ENCODE measurements at places on chromosomes 16 and 17.

DNA sequence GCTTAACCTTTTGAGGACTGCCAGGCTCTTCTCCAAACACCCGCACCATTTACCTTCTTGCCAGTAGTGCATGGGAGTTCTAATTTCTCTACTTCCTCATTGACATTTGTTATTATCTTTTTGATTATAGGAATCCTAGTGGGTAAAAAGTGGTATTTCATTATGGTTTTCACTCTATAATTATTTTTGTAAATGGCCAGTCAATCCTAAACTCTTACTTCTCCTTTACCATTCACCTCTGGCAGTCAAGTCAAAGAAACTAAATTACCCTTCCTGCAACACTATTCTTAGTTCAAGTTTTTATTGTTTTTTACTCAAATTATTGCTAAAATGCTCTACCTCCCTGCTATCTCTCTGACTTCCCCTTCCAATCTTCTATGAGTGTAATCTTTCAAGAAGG, 29.8 kb upstream of the ANKFY1 start:
- DNase-seq, result no peak

DNA sequence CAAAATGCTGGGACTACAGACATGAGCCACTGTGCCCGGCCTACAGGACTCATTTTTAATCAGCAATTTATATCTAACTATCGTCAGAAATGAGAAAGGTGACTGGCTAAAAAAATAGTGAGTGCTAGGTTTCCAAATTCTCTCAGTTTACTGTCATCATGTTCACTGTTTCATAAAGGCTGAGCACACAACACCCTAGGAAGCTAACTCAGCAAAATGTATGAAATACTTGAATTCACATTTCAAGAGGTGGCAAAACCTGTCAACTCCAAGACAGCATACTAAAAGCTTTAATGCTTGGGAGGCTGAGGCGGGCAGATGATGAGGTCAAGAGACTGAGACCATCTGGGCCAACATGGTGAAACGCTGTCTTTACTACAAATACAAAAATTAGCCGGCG, 16.7 kb downstream of the WDR45B start:
- DNase-seq, result no peak

DNA sequence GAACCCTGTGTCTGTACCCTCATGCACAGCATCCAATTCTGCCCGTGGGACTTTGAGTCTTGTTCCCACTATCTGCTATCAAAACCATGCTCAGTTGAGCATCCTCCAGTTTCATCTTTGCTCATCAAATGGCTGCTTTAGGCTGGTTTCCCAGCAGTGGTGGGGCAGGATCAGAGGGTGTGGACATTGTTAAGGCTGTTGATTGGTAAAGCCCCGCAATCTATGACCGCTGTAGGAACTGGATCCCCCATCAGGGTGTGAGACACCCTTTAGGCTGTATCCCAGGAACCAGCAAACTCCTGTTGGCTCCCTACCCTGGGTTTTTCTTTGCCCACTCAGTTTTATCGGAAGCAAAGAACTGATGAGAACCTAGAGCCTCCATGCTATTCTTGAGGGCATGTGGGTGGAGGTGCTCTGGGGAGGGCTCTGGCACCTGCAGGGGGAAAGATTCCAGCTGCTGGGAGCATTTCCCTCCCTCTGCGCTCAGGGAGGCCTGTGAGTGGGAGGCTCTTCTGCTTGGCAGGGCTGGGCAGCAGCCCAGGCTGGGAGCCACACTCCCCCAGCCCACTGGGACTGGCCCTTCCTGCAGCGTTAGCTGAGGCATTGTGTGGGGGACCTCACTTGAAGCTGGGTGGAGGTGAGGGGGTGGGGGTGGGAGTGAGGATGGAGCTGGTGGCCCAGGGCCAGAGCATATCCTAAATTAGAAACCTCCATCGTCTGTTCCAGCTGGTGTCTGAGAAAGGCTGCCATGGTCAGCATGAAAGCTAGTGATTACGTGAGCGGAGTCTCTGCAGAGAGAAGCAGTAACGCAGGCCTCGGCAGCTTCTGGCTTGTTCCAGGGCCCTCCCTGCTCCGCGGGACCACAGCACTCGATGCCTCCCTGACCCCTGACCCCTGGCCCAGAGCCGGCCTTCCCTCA, 160.6 kb downstream of the IRF8 start:
- DNase-seq, result no peak

DNA sequence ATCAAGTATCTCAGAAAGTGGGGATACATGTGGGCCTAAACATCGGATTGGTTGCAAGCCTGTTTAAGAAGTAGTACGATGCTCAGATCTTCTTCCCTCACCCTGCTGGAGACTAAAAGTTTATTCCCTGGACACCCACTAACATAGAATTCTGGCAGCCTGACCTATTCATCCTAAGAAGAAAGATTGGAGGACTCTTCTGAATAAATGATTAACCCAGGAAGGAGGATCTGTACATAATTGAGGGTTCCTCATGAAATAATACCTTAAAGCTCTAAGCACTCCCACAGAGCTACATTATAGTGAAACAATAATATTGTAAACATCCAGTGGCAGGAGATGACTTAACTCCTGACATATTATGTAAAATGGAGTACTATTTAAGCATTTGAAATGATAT, 111.7 kb downstream of the NLK start:
- DNase-seq, result no peak

DNA sequence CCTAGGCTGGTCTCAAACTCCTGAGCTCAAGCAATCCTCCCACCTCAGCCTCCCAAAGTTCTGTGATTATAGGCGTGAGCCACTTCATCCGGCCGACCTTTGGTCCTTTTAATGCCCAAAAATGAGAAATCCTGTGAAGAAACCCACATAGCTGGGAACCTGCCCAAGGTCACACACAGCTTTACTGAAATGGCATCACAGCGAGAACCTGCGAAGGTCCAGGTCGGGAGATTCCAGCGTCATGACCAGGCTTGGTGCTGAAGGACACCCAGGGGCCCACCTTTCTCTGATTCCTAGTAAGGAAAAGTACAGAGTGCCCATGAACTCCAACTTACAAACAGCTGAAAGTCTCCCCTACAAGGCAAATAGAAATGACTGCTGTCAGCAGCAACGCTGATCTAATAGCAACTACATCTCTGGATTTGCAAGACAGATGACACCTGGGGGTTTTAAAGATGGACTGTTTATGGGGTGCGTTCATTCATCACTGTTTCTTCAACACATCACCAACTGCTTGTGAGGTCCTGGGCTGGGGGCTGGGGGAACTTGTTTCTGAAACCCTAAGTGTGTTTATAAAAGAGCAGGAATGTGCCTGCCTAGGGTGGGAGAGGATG, 24.5 kb upstream of the DNAH17 start:
- no peak for DNase-seq

GRCh38 chr16:27433636-27434035, 31.7 kb downstream of the IL21R start:
- no peak for DNase-seq
